ENCODE measurements at places on chromosomes 16 and 17.

DNA sequence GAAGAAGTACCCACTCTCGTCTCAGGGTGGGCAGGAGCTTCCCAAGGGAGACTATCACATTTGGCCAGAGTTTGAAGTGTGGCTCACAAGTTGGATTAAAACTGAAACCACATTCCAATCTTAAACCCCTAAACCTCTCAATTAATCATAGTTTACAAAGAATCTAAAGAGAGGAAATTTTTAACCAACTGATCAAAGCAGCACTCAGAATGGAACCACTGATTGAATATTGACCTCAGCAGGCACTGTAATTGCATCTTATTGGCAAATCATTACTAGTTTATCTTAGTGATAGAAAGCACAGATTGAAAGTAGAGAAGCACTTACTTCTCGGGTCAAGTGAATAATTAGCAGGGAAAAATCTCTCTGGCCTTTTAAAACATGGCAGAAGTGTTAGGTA lies 491.6 kb downstream of the TOX3 start:
- no peak for DNase-seq

GRCh38 chr16:1460602-1461138 lies 14.2 kb downstream of the CLCN7 start:
- no peak for DNase-seq

DNA sequence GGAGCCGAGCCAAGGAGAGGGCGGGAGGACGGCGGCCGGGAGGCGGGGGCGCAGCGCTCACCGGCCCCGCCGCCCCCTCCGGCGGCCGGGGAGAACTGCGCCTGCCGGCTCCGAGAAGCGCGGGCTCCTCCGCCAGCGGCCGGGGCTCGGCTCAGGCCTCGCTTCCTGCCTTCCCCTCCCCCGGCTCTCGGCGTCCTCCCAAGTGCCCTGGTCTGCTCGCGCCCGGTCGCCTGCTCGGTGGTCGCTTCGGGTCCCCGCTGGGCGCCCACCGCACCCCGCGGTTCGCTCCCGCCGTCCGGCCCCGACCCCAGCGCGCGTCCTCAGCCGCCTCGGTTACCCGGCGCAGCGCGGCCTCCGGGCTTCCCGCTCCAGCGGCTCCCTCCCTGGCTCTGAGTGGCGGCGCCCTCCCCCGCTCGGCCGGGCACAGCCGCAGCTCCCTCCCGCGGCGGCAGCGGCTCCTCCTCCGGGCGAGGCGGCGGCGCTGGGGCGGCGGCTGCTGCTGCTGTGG lies 313 bp downstream of the UBTF start:
- peak; percentile 65 for DNase-seq

DNA sequence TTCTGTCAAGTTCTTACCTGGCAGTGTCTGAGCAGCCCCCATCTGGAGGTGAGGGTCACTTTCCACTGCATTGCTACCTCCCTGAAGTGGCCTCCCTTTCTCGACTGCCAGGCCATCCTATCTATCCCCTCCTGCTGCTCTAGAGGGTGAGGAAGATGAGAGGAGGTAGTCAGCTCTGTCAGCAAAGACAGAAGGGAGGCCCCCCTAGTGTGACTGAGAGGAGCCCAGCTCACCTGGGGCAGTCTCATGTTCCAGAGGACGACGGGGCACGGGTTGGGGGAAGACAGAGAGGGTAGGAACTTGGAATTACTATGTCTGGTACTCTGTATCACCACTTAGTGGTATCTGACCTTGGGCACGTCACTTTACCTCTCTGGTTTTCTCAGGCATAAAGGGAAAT lies 22.0 kb downstream of the MYO19 start:
- no peak for DNase-seq

DNA sequence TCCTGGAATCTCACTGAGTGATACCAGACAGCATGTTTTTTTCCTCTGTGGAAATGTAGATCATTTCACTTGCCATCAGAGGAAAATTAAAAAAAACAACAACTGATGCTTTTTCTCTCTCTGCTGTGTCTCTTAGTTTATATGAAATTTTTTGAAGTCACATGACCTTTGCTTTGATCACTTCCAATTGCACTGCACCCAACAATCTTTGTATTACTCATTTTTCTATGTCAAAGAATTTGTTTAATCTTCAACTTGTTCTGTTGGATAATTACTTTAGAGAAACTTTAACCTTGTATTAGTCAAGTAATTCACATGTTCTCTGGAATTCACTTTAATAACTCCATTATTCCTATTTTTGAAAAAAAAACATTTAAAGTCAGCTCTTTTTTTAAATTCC lies 1452.7 kb upstream of the CDH8 start:
- DNase-seq = no peak

- no peak for DNase-seq
These were observed 208.0 kb downstream of the MSI2 start for GRCh38 chr17:57464191-57464864.
